Fibroblast of the conjunctiva (primary cell): ENCODE measurements at places on chromosomes 2 and 18.

- DNase-seq, result peak; percentile 67
Measured at GRCh38 chr18:76620321-76621170, 125.5 kb upstream of the ZNF516 start.

GRCh38 chr2:98768384-98769113 lies 37.6 kb upstream of the MGAT4A start:
- DNase-seq, result no peak

GRCh38 chr18:63834471-63835113 lies 52.9 kb upstream of the SERPINB2 start:
- no peak for DNase-seq

DNA sequence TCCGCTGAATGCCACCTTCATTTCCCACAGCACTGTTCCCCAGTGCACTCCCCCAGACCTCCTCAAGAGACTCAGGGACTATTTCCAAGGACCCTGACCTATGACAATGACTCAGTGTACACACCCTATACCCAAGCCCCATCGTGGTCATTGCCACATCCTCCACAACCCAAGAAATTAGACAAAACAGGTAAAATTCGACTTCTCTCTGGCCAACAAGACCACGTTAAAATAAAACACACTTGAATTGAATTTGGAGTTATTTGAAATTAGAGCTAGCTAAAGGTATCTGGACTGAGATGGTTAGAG lies 126.4 kb upstream of the NCK2 start:
- no peak for DNase-seq

DNA sequence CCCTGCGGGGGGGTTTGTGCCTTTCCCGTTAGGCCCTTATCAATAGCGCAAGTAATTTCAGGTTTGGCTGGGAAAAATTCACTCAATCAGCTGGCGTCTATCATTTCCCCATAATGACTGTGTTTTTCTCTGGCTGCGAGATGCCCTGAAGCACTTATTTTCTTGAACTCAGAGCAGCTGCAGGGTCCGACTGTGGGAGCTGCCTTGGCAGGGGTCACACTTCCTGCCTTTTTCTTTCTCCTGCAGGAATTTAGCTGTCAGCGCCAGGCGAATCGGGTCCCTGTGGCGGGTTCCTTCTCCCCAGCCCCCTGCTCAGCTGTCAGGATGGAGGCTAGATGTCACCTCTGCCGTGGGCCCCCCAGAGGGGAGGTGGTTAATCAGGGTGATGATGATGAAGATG lies 81.3 kb upstream of the HPCAL1 start:
- no peak for DNase-seq

DNA sequence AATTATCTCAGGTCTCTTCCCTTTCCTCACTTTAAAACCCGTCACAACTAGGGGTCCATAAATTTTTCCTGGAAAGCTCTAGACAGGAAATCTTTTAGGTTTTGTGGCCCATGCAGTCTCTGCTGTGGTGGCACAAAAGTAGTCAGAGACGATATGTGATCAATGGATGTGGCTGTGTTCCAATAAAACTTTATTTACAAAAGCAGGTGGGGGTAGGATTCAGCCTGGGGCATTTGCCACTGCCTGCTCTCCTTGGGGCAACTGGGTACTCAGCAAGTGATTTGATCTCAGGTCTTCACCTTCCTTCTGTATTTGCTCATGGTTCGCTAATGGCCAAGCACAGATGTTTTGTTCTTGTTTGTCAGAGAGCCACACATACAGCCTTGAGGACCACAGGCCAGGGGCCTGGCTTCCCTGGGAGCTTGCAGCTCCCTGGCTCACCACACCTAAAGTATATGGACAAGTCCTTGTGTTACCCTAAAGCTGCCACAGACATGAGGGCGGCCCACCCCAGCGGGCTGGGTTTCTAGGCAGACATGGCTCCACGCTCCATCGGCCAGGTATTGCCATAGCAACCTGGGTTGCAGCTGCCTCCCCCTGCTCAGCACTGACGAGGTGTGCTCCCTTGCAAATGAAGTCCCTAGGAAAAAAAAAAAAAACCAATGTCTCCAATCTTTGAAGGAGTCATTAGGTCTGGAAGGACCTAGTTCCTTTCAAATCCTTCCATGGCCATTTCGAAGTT lies 89.7 kb upstream of the YWHAQ start:
- no peak for DNase-seq

DNA sequence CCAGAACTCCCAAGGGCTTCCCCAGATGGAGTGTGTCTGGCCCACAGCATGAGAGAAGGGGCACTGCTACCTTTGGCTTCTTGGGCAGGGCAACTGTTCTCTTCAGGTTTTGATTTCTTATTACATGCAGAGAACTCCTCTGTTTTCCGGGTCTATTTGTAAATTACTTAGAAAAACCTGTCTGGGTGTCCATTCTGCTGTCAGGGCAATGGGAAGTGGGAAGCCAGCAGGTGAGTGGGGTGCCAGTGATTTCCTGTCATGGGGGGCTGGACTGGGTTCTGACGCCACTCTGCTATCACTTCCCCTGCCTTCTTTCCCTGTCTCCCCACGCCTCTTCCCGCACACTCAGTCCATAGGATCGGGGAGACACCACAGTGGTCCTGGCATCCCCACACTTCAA lies 58.0 kb upstream of the LGALSL start:
- DNase-seq, result no peak

DNA sequence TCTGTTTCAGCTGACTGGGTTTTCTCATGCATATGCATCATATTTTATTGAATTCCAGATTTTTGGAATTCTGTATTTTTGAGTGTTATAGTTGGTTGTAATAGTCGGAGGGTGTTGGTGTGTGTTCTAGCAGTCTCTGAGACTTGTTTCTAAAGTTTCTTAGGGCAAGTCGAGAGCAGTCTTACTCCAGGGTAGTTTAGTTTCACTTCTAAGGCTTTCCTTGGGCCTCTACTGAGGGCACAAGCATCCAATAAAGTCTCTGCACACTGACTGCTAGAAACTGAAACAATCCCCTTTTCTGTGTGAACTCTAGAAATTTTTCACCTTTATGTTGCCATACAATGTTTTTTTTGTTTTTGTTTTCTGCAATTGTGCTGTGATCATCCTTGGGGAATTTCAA lies 663.7 kb upstream of the LRATD1 start:
- DNase-seq, result no peak

DNA sequence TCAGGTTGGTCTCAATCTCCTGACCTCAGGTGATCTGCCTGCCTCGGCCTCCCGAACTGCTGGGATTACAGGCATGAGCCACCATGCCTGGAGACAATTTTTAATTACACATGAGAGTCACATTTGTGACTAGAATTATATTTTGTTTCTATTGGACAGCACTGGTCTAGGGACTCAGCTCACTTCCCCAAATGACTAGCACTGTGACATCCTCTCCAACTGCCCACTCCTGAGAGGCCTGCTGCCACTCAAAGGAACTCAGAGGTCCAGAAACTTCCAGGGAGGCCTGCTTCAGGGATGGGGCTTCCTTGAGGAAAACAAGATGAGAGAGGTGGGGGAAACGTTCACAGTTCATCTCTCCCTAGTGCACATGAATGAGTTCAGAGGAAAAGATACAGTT lies 29.5 kb downstream of the TMEM163 start:
- DNase-seq, result no peak

GRCh38 chr2:207510148-207510547 lies 19.6 kb upstream of the CREB1 start:
- DNase-seq, result no peak

DNA sequence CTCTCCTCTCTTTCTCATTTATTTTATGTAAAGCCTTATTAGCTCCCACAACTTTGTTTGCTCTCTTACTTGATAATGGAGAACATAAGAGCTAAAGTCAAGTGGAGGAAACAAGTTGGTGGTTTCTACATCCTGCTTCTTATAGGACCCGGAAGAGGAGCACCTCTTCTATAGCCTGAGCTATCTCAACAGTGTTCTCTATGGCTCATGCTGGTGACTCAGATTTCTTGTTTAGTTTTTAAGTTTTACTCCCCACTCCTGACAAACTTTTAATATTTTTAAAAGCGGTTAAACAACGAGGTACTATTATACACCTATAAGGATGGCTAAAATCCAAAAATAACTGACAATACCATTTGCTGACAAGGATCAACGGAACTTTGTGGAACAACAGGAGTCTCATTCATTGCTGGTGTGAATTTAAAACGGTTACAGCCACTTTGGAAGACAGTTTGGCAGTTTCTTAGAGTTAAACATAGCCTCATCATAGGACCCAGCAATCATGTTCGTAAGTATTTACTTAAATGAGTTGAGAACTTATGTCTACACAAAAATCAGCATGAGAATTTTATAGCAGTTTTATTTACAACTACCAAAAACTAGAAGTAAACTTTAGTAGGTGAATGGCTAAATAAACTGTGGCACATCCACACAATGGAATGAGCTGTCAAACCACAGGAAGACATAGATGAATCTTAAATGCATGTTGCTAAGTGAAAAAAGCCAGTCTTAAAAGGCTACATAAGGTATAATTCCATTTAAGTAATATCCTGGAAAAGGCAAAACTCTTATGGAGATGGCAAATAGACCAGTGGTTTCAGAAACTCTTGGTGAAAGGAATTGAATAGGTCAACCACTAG lies 12.7 kb upstream of the CDC42EP3 start:
- DNase-seq, result no peak

DNA sequence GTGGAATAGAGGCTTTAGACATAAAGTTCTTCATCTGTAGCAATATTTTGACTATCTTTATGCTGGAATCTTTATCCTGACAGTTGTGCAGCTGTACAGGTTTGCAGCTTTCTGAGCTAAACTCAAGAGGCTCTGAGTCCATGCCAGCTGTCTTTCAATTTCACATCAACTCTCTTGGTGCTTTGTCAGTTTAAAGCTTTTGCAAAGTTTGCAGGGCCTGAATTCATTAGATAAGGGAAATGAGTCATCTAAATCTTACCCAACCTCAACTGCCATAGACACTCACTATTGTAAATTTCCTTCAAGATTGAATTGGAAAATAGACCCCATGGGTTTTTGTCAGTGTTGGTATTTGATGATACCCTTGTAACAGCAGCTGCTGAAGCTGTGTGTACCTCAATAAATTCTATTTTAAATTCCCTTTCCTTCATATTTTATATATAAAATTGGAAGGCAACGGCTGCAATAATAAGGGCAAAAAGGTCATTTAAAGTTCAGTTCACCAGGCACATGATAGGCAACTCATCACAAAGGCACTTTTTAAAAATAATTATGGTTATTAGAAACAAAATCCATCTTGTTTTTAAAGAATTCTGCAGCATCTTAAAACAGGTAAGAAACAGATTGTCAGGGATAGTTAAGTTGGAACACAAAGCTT lies 169.9 kb upstream of the SLC39A10 start:
- no peak for DNase-seq

DNA sequence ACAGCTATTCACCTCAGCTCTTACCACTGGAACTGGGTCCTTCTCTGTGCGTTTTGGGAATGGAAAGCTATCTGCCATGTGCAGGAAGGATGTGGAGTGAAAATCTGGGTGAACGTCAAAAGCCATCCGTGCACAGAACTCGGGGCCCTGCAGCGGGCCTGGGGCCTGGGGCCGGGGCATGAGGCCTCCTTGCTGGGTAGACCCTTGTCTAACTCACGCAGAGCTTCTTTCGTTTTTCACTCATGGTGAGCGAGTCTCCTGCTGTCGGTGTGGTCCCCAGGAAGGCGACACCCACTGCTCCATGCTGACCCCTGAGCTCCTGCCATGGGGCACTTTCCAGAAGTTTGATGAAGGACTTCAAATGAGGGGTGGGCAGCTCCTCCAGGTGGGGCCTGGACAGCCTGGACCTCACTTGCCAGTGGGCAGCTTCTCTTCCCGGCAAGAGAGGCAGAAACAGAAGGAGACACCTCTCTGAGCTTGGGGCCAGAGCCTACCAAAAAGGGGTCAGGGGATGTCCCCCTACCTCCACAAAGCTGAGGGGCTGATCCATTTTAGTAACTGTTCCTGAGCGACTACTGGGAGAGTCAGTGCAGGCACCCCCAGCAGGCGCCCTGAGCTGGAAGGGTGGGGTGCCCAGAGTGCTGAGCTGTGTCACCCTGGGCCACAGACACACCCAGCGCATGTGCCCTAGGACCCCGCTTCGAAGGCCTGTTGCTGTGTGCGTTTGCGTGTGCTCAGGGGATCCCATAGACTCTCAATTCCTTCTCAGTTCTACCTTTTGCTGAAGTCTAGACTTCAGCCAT lies 117.7 kb upstream of the HDAC4 start:
- DNase-seq, result no peak

GRCh38 chr2:72414137-72414760 lies 266.6 kb upstream of the CYP26B1 start:
- no peak for DNase-seq

DNA sequence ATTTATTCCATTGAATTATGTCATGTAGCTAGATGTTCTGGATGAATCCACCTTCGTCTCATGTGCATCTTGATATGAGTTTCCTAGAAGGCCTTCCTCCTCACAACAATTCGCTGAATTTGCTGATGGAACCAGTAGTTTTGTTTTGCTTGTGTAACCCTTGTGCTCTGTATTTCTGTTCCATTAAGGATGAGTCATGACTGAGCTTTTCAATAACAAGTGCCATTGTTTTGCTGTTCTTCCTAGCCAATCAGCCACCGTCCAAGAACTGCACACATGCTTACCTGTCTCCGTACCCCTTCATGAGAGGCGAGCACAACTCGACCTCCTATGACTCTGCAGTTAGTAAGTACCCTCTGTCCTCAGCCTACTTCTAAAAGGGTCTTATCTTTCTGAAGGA lies 2.3 kb downstream of the TMEM182 start:
- no peak for DNase-seq

GRCh38 chr18:44679914-44680272 lies 795 bp upstream of the SETBP1 start:
- DNase-seq, result no peak

- no peak for DNase-seq
Measured at GRCh38 chr2:80300954-80301353, 3.6 kb downstream of the LRRTM1 start.

DNA sequence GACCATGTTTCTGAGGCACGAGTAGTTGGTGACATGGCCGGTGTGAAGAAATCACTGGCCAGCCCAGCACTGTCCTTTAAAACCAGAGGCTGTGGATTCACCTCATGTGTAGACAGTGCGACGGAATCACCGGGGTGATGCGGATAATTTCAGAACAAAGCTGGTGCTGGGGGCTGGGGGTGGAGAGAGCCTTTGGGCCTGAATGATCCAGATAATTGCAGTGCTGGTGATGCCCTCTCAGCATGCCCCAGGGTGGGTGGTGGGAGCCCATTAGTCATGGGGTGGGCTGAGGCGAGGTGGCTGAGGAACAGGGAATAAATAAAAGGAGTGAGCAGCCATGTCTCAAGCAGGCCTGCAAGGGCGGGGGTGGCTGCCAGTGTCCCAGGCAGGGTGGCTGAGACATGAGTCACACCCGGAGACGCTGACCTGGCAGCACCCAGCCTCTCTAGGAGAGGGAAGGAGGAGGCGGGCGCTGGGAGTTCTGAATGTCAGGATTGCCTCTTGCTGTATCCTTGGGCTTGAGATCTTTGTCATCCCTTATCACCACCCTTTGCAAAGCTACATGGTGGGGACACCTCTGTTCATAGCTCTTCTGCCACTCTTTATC lies 151.1 kb upstream of the MSH6 start:
- DNase-seq, result no peak

DNA sequence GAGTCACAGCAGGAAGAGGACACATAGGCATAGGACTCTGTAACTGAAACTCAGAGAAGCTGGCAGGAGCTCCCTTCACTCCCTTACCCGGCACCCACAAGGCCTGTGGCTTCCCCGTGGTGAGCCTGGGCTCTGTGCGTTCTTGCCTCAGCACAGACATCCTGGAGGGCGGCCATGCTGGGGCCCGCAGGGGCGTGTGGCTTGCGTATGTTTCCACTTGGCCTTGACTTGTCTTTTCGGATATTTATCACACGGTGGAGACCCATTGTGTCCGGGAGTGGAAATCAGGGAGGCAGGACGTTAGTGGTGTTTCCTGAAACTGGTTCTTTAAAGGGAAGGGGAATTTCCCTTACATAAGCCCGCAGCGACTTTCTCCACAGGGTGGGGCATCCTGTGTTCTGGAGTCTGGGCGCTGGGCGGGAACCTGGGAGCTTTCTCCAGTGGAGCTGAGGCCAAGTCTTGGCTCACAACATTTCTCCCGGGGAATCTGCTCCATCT lies 49.9 kb upstream of the EML6 start:
- DNase-seq, result no peak
